ENCODE measurements at places on chromosomes 5 and 9.

GRCh38 chr5:51382521-51383130 lies 622 bp upstream of the ISL1 start:
- DNase-seq = no peak

GRCh38 chr9:32899181-32899580 lies 102.2 kb downstream of the APTX start:
- DNase-seq = no peak

DNA sequence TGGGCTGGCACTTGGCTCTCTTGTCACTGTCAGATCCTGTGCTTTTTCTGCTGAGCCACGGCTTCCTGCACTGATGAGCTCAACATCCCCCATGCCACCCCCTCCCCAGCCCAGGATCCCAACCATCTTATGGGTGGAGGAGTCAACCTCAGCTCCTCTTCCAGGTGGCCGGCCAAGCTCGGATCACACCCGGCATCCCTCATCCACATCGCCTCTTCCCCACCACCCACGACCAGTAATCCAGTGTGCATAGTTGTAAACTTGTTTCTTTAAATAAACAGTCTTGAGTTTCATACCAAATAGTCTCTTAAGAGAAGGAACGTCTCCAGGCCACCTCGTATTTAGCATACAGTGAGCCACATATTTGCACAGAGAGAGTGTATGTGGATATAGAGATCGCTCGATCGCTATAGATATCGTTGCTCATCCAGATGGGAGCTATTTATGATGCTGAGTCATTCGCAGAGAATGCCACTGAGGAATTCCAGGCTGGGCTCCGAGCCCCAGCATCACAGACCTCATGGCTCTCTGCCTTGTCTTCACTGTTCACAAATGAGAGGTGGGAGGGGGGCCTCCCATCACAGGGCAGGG lies 61.8 kb upstream of the CPLX2 start:
- DNase-seq = no peak

DNA sequence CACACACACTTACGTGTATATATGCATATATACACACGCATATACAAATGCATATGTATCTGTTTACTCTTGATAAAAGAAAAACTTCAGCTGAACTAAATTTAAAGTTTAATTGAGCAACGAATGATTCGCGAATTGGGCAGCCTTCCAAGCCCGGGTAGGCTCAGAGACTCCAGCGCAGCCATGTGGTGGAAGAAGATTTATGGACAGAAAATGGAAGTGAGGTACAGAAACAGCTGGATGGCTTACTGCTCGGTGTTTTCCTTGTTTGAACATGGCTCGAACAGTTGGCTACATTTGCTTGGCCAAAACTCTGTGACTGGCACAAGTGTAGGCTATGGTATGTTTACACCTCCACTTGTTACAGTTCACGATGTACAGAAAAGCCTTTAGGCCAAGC lies 239.3 kb upstream of the PRDM9 start:
- no peak for DNase-seq

DNA sequence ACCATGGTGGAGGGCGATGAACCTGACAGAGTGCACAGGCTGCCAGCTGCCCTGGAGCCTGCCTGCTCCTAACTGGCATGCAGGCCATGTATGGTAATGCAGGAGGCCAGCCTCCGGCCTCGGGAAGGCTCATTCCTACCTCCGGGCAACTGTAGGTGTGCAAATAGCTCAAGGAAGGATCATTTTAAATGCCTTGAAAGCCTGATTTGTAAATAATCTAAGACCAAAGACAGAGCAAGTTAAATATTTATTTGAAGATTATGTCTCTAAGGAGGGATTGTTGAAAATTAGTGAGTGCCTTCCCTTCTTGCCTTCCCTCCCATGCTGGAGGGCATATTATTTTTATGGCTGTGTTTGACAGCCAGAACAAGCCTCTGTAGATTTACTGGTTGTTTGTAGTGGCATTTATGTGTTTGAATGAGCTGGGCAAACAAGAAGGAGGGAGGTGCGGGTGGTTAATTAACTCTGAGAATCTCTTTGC lies 285.7 kb upstream of the TUT7 start:
- no peak for DNase-seq

- DNase-seq = no peak
Observed at GRCh38 chr9:95230046-95230445, 87.5 kb downstream of the FANCC start.

DNA sequence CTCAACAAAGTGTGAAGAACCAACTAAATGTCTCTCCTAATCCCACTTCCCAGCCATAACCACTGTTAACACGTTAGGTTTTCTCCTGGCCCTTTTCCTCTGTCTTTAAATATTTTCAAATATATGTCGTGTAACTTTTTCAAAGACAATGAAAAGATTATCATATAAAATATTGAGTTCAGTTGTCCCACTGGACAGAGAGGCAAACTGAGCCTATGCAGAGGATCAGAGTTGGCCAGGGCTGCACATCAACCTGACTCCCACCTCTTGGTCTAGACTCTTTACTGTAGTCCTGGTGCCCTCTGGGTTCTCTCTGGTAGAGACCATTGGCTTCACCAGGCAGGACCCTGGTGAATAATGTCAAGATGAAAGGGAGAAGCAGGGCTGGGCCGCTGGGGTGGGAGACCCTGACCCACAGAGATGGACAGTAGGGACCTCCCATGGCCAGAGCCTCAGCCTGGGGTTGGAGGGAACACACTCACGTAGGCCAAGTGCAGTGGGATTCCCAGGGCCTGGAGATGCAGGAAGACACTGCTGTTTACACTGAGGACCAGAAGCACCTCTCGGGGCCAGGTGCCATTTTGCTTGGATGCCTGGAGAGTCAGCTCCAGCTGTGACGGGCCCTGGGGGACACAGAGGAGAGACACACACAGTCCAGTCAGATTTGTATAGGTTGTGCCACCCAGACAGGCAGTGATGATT lies 25.1 kb downstream of the ENG start:
- DNase-seq = no peak

DNA sequence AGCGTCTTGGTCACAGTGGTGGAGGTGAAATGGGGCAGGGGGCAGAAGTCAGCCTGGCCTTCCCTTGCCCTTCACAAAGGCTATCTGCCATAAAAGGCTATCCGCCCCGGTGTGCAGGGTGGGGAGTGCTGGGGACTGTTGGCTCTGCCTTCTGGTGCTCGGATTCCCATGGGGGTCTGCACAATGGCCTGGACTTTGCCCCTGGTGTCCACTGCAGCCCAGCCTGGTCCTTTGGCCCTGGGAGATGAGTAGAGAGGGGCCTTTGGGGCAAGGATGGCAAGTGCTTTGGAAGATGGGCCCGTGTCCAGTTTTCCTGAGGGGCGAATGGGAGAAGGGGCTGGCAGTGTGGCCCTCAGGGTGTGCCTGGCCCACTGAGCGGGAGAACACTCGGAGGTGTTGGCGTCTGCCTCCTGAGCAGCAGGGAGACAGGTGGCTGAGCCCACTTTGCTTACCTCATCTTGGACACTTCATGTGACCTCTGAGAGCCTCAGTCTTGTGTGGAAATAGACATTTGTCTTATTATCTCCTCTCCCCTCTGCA lies 69.9 kb downstream of the HSPA4 start:
- no peak for DNase-seq

GRCh38 chr9:136145580-136145979 lies 26.9 kb upstream of the TMEM250 start:
- DNase-seq = no peak

DNA sequence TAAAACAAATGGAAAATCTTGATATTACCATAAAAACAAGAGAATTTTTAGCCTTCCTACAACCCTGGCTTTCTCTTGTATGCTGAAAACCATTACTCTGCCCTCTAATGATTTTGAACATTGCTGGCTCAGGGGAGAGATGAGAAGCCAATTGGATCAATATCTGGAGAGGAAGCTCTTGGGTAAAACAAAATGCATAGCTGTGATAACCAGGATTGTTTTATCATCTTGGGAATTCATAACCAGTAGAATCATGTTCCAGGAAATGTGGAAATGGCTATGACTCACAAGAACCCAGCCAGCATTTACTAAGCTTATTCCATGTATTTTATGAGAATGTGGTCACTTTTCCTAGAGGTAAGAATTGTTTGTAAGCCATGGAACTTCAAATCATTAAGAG lies 51.1 kb upstream of the CTNND2 start:
- DNase-seq = no peak

GRCh38 chr5:55577353-55578060 lies 42.7 kb upstream of the PLPP1 start:
- DNase-seq = no peak

DNA sequence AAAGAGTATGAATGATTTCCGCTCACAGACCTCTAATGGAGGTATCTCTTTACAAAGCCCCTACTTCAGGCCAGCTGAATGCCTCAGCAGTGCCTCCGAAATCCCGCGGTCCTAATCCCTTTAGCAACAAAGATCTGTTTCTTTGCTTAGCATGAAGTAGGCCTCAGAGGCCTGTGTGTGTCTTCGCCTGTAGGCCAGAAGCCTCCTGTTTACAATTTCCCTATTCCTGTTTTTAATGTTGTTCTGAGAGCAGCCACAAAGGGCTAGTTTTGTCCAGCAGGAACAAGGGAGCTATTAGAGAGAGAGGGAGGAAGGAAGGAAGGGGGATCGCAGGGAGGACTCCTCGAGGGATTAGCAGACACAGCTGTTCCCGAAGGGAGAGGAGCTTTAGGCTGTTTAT lies 166.4 kb upstream of the SPRY4 start:
- no peak for DNase-seq

GRCh38 chr5:132313366-132313765 lies 19.2 kb downstream of the SLC22A4 start:
- DNase-seq = no peak

DNA sequence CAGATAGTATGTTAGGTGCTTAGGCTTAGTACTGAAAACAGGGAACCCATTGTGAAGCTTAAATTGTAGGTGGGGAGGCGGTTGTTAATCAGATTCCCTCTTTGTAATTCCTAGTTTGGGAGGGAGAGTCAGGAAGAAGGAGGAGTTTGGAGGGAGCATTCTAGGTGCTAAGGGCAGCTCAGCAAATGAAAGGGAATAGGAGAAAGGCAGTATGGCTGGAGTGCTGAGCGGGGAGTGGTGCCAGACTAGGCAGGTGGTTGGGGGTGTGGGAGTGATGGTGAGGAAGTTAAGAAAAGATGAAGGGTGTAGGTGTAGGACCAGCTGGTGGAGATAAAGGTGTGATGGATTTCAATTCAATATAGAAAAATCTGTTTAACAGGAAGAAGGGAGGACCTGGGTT lies 11.1 kb upstream of the GARNL3 start:
- no peak for DNase-seq

- DNase-seq = no peak
Observed at GRCh38 chr5:174093123-174093522, 47.6 kb downstream of the NSG2 start.

DNA sequence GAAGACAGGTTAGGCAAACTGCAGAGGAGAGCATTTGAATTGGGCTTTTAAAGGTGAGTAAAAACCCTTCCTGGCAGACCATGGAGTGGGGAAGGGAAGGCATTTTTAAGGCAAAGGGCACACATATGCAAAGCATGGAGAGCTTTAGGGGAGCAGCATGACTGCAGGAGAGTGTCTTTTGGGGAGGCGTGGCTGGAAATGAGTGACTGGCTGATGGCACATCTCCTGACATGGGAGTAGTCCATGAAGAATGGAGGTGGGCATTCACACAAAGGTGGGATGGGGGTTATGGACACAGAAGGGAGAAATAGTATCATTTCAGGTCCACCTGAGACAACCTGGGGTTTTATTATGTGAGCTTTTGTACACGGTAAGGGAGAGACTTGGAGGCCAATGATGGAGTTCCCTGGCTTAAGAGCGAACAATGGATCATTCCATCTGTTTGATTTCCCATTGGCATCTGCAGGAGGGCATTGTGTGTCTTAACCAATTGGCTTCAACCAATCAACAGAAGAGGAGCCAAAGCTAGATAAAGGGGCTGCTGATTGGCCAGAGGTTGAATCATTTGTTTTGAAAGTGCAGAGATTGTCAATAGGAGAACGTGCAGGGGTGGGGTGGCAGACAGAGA lies 2.1 kb downstream of the NSG2 start:
- no peak for DNase-seq

DNA sequence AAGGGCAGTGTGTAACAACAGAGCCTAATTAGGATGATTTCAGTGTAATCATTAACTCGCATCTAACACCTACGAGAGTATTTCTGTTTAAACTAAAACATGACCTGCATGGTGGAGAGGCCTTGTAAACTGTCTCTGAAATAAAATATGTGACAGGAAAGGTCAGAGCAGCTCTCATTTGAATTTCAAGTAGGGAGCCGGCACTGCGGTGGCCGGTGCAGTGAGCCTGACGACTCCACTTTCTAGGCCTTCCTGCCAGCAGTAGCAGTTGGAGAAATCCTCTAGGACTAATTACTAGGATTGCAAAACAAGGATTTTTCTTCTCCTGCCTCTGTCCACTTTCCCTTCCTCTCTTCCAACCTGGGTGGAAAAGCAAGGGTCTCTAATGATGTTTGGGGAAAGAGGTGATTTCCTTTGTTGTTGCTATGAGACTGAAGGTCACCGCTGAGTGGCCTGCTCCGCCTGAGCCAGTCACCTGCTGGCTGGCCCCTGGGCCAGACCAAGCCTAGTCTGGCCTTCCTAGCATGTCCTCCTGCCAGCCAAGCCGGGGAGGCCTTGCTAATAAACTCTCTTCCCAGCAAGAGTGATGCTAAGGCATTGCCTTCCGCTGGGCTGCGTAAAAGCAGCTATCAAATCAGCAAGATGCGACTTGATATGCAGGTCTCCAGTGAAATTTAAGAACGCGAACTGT lies 245.7 kb downstream of the PSAT1 start:
- no peak for DNase-seq

DNA sequence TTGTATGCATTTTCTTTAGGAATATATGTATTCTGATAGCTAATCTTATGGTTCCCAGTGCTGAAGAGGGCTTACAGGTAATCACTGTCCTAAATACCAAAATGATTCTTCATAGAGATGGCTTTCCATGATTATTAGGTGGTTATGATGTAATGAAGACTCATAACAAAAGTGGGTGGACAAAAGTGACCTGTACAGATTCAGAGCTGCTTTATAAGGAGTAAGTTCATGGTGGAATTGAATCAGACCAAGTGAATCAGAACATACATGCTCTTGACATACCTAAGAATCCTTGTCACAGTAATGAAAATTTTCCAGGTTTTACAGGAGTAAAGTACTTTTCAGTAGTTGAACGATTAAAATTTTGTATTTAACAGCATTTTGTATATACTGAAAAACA lies 105.6 kb downstream of the NIPBL start:
- DNase-seq = no peak

DNA sequence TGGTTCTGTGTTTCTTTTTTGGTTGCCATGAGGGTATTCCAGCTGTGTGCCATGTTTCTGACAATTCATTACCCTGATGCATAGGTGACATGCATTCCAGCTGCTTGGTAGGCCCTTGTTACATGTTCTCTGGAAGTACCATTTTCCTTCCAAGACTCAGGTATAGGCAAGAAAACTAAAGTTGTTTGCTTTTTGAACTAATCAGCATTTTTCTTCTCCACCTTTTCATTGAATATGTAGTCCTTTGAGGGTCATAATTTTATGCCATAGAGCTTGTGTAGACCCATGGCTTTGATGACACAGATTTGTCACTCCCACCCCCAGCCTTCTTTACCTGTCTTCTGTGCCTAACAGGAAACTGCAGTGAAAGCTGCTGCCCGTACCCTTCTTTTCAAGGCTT lies 339.2 kb downstream of the MED10 start:
- no peak for DNase-seq

All from memory B cell (primary cell).